ENCODE measurements at places on chromosomes 11 and 22.

DNA sequence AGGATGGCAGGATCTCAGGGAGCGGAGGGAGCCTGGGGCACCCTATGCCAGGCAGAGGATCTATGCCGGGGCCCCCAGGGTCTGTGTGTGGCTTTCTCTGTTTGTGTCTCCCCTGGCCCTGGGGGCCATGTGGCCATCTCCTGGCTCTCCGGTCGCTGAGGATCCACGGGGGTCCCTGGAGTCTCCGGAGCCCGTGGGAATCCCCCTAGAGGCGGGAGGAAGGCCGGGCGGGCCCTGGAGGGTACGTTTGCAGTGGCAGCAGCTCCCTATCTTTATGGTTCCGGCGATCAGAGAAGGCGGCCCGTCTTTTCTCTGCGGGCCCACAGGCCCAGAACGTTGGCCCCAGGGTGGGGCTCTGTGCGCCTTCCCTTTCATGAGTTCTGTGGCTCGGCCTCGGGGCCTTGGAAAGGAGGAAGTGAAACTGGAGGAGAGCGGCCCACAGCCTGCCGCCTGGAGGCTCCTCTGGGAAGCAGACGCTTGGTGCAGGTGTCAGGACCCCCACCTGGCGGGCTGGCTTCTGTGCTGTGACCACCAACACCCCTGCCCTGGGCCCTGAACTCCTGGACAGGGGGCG lies 82.1 kb downstream of the KCNQ1 start:
- DNase-seq, result no peak

- peak; percentile 91 for DNase-seq
Measured at GRCh38 chr11:113773416-113774173, at the start of gene ZW10. Gene ZW10, minus strand, starts transcription at chr11:113773692. Its CDS starts 26 bp downstream, at chr11:113773666.

DNA sequence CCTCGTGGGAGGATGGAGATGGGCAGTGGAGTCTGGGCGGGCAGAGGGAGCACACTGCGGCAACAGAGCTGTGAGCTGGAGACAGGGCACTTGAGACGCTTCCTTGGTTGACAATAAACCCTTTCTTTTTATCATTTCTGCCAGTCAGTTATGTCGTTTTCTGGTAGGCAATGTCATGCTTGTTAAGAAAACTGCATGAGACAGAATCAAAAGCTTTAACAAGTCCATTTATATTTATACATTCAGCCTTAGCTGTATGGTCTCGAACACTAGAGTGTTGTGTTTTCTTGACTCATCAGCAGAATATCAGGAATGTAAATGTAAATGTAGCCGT lies 31.9 kb downstream of the PPFIA1 start:
- DNase-seq, result no peak

DNA sequence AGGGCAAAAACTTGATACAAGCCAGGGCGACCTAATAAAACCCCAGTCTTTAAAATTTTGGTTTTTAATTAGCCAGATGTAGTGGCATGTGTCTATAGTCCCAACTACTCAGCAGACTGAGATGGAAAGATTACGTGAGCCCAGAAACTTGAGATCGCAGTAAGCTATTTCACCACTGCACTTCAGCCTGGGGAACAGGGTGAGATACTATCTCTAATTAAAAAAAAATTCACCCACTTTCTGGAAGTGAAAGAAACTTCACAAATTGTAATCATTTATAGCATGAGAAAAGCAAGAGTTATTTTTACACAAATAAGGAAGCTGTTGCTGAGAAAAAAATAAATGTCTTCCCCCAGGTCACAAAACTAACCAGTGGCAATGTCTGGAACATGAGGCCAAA lies 882 bp upstream of the GLYATL2 start:
- no peak for DNase-seq

- DNase-seq, result no peak
Measured at GRCh38 chr11:109795234-109795633, 298.0 kb upstream of the ZC3H12C start.

DNA sequence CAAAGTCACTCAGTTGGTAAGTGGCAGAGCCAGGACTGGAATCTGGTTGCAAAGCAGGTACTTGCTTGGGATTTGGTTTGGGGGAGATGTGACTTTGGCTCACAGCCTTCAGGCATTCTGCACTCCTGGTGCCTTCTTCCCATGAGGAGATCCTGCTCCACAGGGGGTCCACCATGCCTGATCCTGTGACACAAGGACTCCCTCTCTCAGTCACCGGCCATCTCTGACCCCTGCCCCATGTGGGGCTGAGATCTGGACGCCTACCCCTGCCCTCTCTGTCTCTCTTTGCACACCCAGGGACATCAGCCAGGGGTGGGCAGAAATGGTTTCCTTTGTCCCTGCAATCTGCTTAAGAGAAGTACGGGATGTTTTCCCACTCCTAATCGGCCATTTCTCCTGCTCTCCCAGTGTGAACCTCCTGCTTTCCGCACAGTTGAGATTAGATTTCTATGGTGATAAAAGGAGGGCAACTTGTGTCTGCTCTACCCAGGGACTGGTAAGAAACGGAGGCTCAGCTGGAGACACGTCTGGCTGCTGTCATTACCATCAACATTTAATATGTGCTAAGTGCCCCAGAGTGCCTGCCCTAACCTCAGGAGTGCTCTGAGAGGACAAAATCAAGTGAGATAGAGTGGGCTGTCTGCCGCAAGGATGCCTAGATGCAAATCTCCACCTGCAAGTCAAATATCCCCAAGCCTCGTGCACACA lies 11.1 kb upstream of the FXYD6 start:
- no peak for DNase-seq

DNA sequence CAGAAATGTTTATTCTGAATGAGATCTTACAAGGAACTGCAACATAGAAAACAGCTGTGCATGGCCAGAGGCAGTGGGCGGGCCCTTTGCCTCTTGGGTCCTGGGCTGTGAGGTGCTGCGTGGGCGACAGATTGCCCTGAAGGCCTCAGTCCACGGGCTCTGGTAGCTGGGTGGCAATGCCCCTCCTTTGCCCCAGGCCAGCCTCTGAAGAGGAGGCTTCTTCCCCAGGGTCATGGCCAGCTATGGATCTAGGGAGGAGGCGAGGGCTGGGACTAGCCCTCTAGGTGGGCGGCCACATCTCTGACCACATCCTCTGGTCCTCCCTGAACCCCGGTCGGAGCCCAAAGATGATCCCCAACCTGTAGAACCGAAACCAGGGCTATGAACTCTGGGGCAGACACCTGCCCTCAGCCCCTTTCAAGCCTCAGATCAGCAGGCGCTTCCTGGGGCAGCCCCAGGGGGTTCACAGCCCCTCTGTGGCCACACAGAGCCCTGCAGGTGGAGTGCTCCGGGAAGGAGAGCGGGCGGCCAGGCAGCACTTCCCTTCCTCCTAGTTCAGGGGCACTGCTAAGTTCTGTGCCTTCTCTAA lies 6.6 kb upstream of the CDC42BPG start:
- no peak for DNase-seq

DNA sequence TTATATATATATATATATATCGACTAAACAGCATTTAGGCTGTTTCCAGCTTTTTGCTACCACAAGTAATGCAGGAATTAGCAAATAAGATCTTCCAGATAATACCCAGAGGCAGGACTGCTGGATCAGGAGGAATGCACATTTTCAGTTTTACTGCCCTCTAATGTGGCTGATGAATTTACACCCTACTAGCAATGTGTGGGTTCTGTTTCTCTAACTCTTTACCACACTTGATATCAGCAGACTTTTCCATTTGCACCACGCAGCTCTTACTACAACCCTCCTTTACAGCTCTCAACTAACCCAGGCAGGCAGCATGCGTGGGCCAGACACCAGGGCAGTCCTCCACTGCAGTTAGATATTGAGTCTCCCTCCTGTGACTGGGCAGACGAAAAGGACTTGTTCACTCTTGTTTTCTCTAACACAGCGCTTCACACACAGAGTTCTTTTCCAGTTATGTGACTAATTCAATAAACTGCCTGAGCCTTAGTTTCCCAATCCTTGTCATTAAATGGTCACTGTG lies 67.7 kb downstream of the IGLL5 start:
- DNase-seq, result no peak

GRCh38 chr22:23772649-23773473 lies at the start of gene MMP11:
Gene MMP11, plus strand, starts transcription at chr22:23772849. Its CDS starts 22 bp downstream, at chr22:23772871.
- peak; percentile 38 for DNase-seq

DNA sequence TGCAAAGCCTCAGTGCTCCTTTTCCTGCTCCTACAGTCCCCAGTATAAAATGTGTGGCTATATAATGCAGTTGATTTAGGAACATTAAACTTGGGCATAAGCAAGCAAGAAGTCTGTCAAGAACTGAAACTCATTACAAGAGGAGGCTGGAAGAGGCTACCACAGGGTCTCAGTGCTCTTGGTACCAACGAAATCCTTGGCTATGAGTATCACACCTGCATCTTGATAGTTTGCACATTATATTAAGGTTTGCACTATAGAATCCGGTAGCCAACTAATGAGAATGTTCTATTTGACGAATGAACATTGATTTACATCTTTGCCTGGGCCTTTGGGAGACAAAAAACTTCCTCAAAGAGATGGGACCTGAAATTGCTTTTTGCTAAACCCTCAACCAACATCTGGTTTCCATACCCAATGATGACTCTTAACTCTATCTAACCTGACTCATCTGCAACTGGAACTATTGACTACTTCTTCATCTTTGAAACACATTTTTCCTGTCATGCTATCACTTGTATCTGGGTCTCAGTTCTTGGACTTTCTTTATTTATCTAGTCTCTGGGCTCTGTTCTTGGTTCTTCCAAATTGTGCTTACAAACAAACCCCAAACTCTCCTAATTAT lies 207.2 kb upstream of the CTSC start:
- DNase-seq, result no peak

DNA sequence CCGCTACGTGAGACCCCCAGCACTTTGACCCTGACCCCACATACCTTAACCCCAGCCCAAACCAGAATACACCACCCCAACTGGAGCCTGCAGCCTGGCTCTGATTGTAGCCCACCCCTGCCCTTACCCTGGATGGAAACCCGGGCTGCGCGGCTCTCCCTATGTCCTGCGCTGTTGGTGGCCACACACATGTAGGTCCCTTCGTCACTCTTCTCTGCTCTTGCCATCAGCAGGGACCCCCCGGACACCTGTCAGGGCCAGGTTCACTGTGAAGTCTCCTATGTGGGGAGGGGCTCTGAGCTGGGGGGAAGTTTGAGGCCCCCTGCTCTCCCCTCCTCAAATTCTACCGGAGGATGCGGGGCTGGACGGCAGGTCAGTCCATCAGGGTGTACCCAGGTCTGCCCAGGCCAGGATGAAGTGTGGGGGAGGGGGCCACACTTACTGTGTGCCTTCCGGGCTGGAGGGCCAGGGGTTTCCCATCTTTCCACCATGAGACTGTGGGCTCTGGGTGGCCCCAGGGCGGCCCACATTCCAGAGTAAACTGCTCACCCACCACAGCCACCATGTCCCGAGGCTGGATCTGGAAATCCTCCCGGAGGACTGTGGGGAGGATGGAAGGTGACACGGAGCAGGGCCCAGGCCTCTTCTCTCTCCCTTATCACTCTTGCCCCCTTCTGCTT lies 1.5 kb downstream of the ROBO4 start:
- no peak for DNase-seq

- no peak for DNase-seq
Measured at GRCh38 chr11:126210871-126211235, 597 bp downstream of the RPUSD4 start.

DNA sequence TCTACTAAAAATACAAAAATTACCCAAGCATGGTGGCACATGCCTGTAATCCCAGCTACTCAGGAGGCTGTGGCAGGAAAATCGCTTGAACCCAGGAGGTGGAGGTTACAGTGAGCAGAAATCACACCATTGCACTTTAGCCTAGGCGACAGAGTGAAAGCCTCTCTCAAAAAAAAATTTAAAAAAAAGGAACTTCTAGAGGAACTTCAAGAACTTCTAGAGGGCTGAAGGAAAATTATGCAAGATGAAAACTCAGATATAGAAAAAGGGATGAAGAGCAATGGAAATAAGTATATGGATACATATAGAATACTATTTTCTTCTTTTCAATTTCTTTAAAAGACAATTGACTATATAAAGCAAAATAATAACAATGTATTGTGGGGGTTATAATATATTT lies 51.2 kb upstream of the PRR5 start:
- DNase-seq, result no peak

DNA sequence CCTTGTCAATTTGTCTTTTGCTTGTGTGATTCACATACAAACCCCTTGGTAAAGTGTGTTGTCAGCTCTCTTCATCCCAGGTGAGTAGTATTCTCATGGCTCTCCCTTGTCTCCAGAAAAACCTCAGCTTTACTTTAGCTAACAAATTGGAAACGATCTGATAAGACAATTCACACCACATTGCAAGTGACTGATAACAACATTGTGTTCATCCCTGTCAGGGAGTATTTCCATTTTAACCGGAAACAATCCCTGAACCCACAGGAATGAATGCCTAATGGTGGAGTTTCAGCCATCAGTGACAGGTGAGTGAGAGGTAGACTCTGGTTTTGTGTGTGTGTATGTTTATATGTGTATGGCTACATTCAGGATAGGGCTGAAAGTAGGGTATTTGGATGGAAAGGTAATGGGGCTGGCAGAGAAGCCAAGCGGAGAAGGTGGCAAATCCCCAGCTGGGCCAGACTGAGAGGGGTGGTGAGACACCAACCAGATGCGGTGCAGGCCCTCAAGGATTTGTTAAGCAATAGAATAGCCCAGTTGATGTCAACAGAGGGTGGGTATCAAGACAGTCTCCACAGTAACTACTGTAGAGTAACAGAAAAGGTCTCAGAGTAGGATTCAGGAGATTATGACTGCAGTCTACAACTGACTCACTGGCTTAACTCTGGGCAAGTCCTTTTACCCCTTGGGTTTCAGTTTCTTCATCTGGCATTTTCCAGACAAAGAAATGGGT lies 7.6 kb downstream of the LRRC51 start:
- DNase-seq, result no peak

DNA sequence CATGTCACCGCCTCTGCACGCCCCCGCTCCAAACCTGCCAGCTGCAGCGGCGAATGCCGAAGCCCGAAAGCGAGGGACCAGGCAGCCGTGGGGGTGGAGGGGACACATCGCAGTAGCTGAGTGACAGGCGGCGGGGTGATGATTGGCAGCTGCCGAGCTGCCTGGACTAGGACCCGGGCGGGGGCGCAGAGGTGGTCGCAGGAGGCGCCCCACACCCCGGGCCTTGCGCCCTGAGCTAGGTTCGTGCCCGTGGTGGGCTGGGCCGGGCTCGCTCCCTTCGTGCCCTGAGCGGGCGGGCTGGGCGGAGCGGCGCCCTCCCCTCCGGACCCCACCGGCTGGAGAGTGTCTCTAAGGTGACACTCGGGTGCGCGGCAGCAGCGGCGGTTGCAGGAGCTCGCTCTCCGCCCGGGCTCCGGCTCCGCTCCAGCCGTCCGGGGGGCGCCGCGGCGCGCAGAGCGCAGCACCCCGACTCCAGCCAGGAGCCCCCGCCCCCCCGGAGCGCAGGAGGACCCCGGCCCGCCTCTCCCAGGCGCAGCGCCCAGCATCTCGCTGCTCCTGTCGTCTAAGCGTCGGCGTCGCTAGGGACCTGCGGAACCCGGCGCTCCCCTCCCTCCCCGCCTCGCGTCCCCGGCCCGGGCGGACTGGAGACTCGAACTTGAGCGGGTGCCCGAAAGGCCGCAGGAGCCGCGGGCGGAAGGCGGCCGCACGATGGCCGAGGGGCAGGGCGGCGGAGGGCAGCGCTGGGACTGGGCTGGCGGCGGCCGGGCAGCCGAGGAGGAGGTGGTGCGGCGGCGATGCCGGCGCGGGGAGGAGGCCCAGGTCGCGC lies 14.5 kb upstream of the DGKZ start:
- DNase-seq, result no peak

GRCh38 chr11:116375221-116375620 lies 397.6 kb downstream of the BUD13 start:
- no peak for DNase-seq

Data from activated T-cell treated with anti-CD3 and anti-CD28 coated beads for 48 hours (primary cell).